ENCODE measurements at places on chromosomes 13 and 19.

DNA sequence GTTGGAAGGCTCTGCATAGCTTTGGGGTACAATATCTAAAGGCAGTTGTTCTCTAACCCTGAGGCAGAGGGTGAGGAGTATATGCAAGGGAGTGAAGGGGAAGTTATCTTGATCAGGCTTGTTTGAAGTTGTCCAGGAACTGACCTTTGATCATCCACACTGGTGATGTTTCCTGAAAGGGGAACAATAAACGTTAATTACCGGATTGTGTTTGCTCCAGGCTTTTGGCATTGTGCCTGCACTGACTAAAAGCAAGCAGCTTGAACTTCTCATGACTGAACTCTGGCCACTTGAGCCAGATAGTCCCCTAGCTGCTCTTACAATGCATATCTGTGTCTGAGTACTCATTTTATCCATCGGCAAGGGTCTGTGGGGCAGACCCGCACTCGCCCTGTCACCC lies 27.0 kb upstream of the ZNF726 start:
- no peak for DNase-seq

DNA sequence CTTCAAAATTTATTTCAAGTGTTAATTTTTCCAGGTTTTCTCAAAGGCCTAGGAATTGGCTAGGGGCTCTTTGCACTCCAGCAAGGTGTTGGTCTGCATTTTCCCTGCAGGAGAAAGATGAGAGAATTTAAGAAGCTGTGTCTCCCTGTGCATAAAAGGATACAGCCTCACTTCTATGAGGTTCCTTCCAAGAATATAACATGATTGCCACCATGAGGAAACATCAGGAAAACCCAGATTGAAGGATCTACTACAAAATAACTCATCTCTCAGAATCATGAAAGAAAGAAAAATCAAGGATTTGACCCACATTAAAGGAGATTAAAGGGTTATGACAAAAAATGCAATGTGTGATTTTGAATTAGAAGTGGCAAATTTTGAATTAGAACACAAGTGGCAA lies 69.9 kb downstream of the RUBCNL start:
- no peak for DNase-seq

DNA sequence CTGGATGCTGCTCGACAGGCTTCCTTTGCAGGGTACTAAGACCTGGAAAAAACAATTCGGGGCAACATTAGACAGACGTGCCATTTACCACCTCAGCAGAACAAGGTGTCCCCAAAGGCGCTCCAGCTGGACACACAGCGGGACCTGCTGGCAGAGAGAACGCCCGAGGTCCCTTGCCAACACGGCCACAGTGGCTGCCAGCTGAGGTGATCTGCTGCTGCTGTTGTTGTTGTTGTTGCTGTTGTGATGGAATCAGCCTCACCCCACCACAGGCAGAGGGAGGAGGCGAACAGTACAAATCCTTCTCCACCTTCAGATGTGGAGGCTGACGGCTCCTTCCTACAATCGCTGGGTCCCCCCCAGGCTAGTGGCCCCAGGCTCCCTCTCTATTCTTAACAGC lies 25.2 kb downstream of the ANKRD27 start:
- DNase-seq: no peak

DNA sequence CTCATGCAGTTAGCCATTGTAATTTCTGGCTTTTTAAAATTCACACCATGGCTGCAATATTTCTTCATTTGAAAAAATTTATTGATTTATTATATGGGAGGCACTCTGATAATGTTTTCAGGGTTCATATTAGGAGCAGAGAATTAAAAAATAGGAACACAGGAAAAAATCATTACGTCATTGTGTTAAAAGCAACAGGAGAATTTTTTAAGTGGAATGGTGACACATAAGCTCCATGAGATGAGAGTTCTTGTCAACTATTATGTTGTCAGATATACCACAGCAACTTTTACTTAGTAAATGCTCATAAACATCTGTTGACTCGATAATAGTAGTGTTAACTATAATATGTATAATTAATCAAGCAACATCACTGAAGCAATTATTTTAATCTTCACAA lies 400.1 kb downstream of the TDRD3 start:
- DNase-seq: no peak

- no peak for DNase-seq
These were observed 2.2 kb upstream of the RAB11B start for GRCh38 chr19:8387688-8388611.

- DNase-seq: no peak
These were observed 673.7 kb upstream of the MIR17HG start for GRCh38 chr13:90673746-90674145.

GRCh38 chr19:5153601-5154128 lies 184.8 kb downstream of the KDM4B start:
- no peak for DNase-seq

DNA sequence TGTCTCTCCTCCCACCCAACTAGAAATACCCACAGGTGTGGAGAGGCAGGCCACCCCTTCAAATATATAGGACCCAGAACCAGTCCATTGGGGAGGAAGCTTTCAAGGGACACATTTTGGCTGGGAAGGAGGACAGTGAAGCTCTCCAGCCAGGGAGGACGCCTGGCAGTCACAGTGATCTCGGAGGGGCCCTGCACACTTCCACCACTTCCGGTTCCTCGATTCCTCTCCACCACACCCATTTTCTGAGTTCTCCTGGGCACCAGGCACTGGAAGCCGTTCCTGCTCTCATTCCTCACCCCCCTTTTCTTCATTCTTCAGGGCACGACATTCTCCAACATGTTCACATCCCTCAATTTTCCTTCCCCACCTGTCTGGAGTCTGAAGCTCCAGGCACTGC lies 30.4 kb upstream of the CEACAM21 start:
- DNase-seq: no peak

DNA sequence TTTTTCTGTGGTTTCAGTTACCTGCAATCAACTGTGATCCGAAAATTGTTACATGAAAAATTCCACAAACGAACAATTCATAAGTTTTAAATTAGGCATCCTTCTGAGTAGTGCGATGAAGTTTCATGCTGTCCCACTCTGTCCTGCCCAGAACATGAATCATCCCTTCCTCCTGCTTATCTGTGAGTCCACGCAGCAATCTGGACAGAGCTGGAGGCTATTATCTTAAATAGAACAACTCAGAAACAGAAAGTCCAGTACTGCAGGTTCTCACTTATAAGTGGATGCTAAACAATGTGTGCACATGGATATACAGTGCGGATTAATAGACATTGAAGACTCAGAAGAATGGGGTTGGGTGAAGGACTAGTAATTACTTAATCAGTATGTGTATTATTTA lies 583.7 kb upstream of the SPRY2 start:
- DNase-seq: peak; percentile 6

DNA sequence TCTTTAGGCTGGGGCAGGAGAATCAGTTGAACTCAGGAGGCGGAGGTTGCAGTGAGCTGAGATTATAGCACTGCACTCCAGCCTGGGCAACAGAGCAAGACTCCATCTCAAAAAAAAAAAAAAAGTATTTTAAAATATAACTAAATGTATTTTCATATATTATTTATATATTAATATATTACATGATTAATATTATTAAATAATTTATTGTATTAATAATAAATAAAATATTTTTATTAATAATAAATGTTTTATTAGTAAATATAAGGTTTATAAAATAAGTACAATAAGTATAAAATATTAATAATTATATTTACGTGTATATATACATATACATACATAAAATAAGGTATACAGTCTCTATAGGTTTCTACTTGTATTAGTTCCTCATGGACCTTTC lies 56.8 kb downstream of the SKA3 start:
- DNase-seq: no peak

DNA sequence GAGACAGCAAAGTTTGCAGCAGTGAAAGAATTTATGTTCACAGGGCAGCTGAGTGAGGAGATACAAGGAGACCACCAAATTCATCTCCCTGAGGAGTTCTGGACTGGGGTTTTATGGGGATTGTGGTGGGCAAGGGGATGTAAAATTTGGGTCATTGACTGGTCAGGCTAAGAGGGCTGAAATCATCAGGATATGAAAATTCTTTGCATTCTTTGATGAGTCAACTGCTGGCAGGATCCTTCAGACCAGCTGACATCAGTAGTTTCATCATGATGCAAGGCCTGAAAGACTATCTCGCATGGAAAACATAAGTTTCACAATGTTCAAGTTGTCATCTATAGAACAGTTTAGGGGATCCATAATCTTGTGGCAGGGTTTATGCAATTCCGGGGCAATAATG lies 869.5 kb upstream of the PCDH9 start:
- DNase-seq: peak; percentile 75

DNA sequence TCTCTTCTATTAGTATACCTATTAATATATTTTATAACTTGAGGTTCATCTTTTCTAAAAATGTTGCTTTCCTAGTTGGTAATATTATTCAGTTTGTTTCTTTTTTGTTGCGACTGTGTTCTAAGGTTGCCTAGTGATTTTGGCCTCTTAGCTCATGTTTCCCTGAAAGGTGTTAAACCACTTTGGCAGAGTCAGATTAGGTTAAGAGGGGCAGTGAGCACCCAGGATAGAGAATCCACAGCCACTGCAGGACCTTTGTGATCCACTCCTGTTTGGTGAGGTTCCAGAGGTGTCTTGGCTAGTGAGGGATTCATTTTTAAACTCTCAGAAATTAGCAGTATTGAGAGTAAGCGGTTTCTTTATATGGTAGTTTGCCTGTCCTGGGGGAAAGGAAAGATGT lies 14.9 kb upstream of the GPR18 start:
- DNase-seq: no peak

- DNase-seq: peak; percentile 35
These were observed 324.0 kb downstream of the FOXO1 start for GRCh38 chr13:40342461-40342860.

GRCh38 chr19:16771618-16772017 lies 52.0 kb downstream of the NWD1 start:
- DNase-seq: peak; percentile 44

DNA sequence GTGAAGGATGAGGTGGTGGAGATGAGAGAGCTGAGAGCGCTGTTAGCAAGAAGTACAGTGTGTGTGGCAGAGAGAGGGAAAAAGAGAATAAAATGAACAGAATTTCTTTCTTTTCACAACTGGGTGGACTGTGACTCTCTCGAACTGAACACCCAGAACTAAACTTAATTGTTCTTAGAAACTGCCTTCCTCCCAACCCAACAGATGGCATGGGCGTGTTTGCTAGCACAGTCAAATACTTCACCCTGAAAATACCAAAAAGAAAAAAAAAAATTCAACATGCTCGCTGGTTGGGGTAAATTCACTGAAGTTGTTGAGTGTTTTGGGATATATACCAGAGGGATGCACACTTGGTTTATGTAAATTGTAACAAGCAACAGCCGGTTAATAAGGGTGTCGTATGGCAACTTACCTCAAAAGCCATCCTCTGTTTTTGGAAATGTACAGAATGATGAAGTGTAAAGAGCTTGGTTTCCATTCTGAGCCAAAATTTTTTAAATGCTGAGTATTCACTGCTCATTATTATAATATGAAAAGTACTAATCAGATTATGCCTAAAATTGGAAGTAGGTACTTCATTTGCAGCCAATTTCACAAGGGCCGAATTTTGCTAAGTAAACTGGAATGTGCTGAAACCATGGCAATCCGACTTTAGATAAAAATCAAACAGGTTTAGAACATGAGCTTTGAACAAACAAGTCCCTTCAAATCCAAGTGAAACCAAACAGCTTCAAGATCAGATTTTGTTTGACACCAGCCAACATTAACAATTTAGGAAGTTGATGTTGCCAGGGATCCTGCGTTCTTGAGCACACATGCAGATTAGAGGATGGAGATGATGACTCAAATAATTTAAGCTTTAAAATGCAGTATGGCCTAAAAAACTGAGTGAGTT lies 115.8 kb downstream of the ZIC5 start:
- DNase-seq: no peak

GRCh38 chr19:33157906-33158305 lies 26.0 kb downstream of the WDR88 start:
- DNase-seq: no peak

GRCh38 chr19:29185427-29185826 lies 27.5 kb downstream of the UQCRFS1 start:
- no peak for DNase-seq

DNA sequence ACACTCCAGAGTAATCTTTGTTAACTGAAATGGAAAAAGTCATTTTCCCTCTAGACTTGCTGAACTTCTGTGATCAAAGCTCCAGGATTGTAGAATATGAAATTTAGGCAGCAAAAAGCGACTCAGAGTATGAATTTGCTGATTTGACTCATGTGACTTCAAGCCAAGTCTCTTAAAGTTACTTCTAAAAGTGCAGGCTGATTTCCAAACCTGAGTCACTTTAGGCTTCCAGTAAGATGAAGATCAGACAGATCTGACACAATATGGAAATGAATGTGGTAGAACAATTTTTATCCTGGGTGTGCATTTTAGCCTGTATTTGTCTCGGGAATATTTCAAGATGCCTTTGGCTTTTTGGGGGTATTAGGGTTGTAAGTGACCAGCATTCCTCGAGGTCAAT lies 151.0 kb upstream of the TMTC4 start:
- peak; percentile 63 for DNase-seq

DNA sequence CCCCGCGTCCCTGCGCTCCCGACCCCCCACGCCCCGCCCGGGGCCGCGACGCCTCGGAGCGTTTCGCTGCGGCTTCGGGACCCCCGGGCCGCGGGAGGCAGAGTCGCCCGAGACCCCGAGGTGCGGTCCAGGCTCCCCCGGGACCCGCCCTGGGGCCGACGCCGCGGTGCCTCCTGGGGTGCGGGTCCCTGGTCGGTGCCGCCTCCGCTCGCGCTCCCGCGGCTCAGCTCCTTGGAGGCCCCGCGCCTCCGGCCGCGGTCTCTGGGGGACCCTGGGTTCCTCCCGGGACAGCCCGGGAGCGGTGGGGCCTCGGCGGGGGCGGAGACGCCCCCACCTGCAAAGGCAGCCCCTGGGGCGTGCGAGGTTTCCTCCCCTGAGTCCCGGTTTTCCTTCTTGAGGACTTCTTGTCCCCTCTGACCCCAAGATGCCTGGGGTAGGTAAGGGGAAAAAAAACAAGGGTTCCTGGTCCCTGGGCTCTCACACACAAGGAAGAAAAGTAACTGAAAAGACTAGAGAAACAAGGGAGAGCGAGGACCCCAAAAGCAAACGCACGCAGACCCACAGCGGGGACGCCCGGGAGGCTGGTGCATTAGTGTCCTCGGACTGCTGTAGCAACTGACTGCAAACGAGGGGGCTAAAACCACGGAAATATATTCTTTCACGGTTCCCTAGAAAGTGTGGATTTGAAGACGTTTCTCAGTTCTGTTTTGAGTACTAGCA lies 740 bp downstream of the ZNF555 start:
- DNase-seq: no peak

DNA sequence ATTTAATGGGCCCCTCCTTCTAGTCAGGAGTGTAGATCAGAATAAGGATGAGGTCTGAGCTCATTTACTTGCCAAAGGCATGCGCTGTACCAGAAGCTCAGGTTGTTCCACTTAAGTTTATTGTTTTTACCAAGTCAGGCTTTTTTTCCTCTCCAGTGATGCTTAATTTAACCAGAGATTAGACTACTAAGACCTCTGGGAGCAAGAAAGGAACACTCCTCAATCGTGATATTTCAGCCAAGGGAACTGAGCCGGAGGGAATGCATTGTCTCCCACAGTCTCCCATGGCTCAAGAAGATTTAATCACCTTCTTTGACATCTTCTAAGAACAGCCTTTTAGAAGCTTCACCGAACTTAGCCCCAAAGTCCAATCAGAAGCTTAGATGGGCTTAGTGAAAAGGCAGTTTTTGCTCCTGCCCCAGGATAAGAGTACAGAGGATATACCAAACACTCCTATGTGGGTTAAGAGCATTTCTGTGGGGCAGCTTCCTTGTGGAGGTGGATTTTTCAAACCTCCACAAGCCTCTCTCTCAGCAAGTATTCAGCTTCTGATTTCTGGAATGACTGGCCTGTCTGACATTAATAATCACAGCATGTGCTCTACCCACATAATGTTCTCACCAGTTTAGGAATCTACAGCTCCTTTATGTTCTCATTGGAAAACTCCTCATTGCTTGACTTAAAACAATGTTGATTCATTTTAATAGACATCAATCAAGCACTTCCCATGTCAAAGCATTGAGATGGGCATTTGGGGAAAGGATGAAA lies 322.7 kb downstream of the SUCLA2 start:
- DNase-seq: peak; percentile 61

Measured in astrocyte (in vitro differentiated cells and primary cell).